Activated CD4-positive, CD25-positive, alpha-beta regulatory T cell treated with anti-CD3 and anti-CD28 coated beads, Interleukin-2, amount 50 U/mL, for 72 hours (primary cell): ENCODE measurements at places on chromosomes 11 and 22.

GRCh38 chr11:83656796-83657330, 370.7 kb upstream of the CCDC90B start:
- no peak for DNase-seq

- DNase-seq: no peak
Observed at GRCh38 chr11:61134801-61135257, 26.4 kb downstream of the VPS37C start.

DNA sequence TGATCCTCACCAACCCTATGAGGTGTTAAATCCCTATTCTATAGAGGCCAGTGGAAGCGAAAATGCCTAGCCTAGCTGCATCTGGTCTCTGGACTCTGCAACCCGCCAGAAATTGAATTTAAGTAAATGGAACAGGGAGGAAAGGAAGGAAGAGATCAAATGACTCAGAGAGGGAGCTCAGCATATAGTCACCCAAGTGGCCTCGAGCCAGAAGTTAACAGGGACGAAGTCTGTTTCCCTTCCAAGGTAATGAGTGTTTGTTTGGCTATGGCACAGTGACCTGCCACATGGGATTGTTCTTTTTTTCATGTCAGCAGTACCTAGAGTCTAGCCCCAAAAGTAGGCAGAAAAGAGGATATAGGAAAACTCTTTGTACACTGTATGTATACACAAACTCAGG, 66.3 kb downstream of the PAK1 start:
- DNase-seq: no peak

DNA sequence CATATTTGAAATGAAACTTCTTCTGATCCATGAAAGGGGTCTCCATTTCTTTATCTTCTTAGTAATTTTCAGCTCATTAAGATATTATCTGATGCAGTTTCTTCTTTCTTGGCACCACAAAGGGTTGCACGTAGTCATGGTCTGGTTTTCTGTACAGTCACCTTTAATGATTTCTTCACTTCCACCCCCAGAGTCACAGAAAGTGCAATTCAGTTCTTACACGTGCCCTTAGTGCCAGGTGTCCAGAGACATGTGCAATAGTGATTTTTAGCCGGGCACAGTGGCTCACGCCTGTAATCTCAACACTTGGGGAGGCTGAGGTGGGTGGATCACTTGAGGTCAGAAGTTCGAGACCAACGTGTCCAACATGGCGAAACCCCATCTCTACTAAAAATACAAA, 202.8 kb upstream of the MTNR1B start:
- DNase-seq: no peak

GRCh38 chr11:97761175-97761574, 1259.6 kb upstream of the CNTN5 start:
- no peak for DNase-seq

- DNase-seq: no peak
Observed at GRCh38 chr11:2144544-2145248, 5.5 kb upstream of the IGF2 start.

DNA sequence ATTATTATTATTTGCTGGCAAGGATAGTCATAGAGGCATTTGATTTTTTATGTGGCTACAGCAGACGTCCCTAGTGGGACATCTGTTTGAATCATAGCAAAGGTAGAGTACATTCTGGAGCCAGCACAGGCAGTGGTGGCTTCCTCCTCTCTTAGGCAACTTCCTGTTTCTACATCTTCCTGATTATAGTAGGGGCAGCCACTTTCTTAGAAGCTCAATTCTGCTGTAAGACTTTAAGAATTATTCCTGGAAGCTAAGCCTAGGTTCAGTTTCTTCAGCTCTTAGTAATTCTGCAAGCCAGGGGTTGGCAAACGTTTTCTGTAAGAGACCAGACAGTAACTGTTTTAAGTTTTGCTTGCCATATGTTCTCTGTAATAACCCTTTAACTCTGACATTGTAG, 129.3 kb upstream of the TENM4 start:
- DNase-seq: no peak

DNA sequence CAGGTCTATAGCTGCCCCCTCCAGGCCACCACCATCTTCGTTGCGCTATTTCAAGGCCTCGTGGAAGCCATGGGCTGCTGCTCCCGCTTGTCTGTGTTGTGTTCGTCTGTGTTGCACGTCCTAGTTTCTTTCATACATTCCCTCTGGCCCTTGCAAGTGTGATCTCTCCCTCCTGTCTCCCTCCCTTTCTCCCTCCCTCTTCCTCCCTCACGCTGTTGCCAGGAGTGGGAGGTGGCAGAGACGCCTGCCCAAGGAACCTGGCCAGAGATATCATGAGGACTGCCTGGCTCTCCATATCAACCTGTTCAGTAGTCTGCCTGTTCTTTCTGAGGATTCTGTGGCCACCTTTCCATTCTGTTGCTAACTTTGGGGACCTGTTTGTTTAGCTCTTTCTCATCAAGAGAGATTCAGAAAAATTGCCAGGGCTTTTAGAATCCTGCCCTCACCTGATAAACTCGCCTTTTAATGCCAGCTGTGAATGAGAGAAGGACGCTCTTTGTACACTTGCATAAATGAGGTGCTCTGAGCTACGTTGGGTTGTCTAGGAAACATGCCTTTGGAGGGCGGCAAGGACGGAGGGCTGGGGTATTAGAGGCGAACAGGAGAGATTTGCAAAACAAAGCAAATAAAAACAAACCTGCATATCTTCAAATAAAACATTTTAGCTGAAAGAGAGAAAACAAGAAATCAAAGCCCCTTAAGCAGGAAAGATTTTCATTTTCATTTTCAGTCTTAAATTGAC, 185.2 kb downstream of the TBC1D22A start:
- no peak for DNase-seq

DNA sequence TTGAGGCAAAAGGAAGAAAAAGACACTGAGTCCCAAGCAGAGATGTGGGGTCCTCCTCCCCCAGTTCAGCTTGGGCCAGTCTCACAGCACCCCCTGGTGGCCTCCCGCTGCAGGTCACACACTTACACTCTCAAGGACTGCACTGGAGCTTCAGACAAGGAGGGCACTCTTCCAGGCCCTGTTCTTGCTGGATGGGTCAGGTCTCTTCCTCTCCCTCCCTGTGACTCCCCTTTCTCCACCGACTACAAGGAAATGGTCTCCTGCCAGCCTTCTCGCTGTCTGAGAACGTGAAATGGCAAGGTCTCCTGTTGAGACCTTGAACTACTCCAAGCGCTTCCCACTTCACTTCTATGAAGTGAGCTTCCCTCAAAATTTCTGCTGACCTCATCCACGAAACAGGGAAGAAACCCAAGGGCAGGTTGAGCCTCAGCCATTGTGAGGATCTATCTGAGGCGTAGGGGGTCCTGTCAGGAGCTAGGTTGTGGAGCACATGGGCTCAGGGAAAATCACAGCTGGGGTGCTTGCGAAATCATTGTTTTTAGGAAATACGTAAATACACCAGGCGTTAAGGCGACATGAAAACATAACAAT, 11.2 kb upstream of the IGLL1 start:
- DNase-seq: peak; percentile 53

DNA sequence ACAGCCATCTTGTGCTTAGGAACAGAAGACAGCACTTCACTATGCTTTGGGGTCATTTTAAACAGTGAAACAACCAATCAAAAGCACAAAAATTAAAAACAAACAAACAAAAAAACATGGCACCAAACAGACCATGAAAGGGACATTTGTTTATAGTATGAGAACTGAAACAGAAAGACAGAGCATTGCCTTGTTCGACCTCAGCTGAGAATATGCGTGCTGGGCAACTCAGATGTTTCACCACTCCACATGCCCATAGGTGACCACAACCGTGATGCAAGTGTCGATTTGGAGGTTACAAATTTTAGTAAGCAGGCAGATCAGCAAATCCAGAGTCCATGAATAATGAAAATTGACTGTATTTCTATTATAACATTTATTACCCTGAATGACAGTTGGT, 30.0 kb downstream of the NNMT start:
- DNase-seq: no peak

DNA sequence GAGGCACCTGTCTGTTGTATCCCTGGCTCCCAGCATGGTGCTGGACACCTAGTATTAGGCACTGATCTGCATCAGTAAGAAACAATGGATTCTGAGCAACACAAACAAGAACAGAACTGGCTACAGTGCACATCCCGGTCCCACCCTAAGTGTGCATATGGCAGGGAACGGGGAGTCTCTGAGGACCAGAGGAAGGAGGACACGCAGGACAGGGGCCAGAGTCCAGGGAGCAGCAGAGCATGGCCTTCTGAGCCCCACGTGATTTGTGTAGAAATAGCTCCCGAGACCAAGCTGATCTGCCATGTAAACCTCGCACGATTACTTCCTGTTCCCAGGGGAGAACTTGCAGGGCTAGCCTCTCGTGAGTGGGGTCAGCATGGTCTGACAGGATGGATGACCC, 12.7 kb upstream of the SNX32 start:
- no peak for DNase-seq

- DNase-seq: no peak
Observed at GRCh38 chr11:63877658-63878241, 38.8 kb downstream of the MARK2 start.

- no peak for DNase-seq
Observed at GRCh38 chr11:27485930-27486773, 13.6 kb upstream of the LGR4 start.

DNA sequence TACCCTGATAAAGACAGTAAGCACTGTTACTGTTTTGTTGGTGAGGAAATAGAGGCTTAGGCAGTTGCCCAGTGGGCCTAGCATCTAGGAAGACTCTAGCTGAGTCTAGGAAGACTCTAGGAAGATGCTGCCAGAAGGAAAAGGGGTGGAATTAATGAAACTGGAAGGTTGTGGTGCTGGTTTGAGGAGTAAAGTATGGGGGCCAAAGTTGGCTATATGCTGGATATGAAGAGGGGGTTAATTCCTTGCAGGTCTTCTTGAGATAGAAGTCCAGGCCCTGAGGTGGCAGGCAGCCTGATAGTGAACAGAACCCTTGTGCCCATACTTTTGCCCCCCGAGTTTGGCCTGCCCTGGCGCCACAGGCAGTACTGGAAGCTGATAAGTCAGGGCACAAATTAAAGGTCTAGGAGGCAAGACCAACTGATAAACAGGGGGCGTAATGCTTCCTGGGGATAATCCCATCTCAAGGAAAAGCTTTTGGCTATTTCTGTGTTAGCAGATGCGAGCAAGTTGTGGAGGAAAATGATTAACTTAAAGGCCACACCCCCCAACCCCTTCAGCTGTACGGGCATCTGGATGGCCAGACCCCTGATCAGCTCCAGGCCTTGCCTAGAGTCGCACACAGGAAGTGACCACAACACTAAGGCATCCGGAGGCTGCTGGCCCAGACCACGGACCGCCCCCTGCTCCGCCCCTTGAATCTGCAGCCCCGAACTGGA, 3.1 kb downstream of the ILK start:
- peak; percentile 70 for DNase-seq

DNA sequence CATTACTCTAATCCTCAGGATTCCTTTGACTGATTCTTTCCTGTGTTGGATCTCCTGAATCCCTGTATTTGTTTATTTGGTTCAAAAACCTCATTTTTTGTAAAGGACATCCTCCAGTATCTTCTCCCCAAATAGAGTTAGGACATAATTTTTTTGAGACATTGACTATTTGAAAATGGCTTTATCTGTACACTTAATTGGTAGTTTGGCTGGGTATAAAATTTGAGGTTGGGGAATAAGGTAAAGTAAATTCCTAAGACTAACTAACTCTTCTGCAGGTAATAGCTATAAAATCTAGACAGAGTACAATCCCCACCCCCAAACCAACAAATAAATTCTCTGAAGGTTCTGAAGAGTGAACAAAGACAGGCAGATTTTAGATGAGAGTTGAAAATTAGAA, 114.4 kb downstream of the CTTN start:
- no peak for DNase-seq

DNA sequence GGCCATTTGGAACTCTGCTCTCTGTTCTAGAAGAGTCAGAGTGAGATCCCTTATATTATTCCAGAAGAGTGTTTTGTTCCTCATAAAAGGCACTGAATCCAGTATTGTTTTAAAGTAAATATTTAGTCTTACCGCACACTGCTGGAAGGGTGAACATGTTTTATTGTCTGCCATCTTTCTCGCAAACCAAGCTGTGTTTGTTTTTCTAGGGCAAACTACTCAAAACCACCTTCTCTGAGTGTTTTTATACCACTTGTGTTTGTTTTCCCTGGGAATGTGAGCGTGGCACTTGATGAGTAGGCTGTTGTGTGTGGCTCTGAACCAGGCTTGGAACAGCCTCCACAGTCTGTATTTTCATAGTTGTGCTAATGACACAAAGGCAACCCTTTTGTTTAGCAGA, 89.8 kb downstream of the DBX1 start:
- DNase-seq: no peak

GRCh38 chr22:45196926-45197605, 33.3 kb downstream of the NUP50 start:
- DNase-seq: no peak

GRCh38 chr11:17528181-17528691, 16.0 kb downstream of the USH1C start:
- DNase-seq: peak; percentile 41

DNA sequence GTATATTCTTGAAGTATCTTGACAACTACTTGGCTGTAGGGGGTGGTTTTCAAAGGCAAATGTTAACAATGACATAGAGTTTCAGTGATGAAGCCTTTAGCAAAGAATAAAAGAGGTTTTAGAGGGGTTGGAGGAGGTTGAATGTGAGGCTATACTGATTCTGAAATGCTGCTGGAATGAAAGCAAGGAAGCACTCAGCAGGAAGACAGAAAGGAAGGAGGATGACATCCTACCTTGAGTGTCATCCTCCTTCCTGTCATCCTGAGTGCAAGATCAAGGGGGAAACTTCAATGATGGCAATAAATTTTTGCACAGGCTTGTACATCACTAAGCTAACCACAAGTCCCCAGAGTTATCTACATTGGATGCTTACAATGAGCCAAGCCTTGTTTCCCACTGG, 120.5 kb downstream of the APIP start:
- no peak for DNase-seq

DNA sequence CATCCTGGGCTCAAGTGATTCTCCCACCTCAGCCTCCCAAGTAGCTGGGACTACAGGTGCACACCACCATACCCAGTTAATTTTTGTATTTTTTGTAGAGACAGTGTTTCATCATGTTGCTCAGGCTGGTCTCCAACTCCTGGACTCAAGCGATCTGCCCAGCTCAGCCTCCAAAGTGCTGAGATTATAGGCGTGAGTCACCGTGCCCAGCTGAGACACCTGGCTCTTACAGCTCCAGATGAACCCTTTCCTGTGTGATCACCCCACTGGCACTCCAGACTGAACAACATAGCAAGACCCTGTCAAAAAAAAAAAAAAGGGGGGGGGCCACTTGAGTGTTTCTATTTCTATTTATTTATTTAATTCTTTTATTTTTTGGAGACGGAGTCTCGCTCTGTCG, 1.0 kb upstream of the ADSL start:
- no peak for DNase-seq

GRCh38 chr11:90849312-90849711, 626.5 kb upstream of the CHORDC1 start:
- DNase-seq: no peak
